ENCODE measurements at places on chromosomes 6 and 20.

GRCh38 chr6:168822376-168822775 is 381.4 kb downstream of the SMOC2 start:
- no peak for DNase-seq

DNA sequence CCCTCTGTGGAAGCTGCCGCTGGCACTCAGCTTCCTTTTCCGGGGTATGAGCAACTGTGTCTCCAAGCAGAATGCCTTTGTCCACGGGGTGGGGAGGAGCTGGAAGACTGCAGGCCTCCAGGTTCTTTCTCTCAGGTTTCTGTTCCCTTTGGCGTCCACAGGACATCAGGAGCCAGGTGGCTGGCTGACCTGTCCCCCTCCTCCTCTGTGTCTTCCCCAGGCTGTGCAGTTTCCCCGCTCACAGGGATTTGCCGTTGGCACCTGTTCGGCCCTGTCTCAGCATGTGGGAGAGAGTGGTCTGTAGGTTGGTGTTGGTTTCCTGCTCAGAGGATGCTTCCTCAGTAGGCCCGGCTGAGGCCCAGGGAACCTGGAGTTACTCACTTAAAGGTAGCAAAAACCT is 43.5 kb downstream of the CDS2 start:
- no peak for DNase-seq

DNA sequence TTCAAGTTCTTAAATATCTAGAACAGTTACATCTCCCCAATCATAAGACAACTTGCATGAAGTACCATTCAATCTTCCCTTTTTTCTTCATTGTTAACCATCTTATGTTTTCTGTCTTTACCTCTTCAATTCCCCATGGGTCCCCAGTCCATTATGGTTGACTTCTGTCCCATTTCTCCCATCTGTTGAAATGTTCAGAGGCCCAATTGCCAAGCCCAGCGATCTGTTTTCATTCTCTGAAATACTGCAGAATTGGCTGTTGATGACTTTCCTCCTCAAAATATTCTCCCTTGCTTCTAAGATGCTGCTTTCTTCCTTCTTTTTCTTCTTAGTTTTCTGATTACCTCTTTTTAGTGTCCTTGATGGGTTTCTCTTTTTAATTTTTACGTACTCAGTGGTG is 26.0 kb downstream of the DSTN start:
- DNase-seq: no peak

DNA sequence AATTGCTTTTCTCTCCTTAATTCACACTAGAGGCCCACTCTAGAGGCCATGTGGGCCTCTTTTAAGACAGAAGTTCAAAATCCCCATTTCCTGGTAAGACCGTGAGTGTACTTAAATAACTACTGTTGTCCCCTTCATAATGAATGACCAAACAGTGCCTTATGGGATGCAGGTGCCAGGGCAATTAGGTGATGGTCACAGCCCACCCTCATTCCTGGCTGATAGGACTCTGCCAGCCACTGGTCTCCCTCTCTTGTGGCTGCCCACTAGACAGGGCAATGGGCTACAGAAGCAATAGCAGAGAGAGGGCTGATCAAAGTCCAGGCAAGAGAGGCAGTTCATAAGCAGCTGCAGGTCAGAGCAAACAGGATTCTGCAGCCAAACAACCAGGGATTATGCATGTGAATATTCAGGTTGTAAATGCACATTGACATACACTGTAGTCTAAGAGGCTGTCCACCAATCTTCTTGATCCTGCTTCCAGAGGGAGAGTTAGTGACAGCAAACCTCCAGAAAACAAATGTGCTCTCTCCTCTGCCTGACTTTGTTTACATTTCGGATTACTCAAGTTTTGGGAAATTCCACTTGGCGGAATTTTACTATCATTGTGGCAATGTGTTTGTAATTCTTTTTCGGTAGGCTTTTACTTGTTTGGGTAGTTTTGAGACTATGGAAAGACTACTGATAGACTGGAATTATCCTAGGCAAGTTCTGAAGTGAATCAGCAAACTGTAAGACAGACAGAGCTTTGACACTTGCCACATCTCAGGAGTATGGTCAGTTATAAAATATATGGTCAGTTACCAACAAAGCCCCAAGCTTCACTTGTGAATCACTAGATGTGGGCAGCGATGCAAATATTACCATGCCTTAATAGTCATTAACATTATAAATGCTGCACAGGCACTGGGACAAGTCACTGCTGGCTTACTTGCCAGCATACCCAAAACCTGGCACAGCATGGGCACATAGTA is 12.8 kb downstream of the PTPRK start:
- no peak for DNase-seq

- DNase-seq: no peak
Measured at GRCh38 chr20:21083825-21084325, 22.3 kb downstream of the LINC00237 start.

DNA sequence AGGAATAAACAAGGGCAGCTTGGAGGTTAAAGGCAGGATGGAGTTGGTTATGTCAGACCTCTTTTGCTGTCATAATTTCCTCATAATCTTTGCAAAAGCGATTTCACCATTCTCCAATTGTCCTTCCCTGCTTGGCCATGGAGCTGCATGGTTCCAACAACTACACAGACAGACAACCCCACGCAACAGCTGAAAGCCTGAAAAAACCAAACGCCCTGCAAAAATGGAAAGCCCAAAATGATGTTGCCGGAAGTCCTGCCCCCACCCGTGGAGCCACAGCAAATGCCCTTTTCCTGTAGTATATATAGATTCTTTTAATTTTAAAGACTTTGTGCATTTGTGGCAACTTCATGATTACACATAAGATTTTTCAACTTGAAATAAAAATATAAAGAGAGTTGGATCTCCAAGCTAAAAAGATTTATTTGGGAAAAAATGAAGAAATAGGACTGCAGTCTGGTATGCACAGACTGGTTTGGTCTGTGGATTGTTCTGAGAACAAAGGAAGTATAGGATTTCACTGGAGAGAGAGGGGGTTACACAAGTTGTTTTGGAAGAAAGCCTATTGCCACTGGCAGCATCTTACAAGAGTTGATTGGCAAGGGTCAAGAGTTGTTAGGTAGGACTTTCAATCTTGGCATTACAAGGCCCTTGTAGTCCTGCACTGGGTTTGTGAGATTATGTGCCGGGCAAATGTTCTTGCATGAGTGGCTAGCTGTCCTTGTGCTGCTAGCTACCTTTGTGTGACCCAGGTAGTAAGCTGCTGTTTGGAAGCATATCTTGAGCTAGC is 190.0 kb downstream of the C6orf118 start:
- no peak for DNase-seq

DNA sequence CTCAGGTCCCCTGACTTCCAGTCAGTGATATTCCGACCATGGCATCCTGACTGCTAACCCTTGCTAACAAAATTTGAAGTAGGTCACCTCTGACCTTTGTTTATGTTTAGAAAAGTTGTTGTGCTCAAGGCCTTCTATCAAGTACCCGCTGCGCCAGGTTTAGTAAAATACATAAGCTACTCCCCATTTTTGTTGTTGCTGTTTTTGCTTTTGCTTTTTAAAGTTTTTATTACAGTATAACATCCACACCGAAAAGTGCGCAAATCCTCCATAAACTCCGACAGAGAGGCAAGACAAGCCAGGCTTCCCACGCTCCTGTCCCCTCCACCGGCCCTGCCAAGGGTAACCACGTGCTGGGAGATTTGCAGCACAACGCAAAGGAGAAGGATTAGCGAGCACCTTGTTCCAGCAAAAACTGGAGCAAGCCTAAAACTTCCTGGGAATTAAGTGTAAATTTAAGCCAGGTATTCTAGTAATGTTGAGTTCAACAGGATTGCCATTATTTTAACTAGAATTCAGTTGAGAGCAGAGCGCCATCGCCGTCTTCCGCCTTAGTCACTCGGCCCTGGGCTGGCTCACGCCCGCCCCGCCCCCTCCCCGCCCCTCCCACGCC is 17.8 kb upstream of the HMGN4 start:
- peak; percentile 82 for DNase-seq

DNA sequence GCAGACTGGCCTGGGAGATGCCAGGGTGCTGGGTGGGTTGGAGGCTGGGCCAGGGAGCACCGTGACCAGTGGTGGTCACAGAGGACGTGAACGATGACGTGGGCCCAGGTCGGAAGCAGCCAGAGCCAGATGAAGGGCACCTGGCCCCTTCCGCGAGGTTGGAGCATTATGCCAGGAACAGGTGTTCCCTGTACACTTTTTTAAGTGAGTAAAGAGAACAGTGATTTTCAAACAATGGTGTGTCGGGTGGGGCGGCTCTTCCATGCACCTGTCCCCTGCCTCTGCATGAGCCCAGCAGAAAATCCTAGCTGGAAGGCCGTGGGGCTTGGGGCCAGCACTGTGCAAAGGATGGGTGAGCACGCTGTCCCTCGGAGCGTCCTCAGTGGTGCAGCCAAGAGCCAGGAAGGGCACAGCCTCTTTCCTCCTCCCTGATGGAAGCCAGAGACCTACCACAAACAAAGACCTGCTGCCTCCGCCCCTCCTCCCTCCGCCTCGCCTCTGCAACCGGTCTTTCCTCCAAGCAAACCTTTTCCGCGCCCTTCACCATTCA is 350.5 kb downstream of the ZFAND3 start:
- DNase-seq: peak; percentile 96

- no peak for DNase-seq
Measured at GRCh38 chr6:39339096-39339867, 16.8 kb upstream of the KCNK16 start.
